ENCODE measurements at places on chromosomes 3 and 15.

GRCh38 chr15:70722266-70723121 lies 40.9 kb downstream of the UACA start:
- DNase-seq: no peak

GRCh38 chr3:148223266-148223665 lies 474.4 kb upstream of the AGTR1 start:
- no peak for DNase-seq

GRCh38 chr3:41519746-41520145 lies 320.4 kb downstream of the CTNNB1 start:
- DNase-seq: no peak

- DNase-seq: no peak
Measured at GRCh38 chr3:185527364-185527763, 25.0 kb downstream of the LIPH start.

- DNase-seq: no peak
Measured at GRCh38 chr3:29285471-29286071, 4.7 kb downstream of the RBMS3 start.

- DNase-seq: no peak
Measured at GRCh38 chr3:184899953-184900595, 88.1 kb downstream of the VPS8 start.

DNA sequence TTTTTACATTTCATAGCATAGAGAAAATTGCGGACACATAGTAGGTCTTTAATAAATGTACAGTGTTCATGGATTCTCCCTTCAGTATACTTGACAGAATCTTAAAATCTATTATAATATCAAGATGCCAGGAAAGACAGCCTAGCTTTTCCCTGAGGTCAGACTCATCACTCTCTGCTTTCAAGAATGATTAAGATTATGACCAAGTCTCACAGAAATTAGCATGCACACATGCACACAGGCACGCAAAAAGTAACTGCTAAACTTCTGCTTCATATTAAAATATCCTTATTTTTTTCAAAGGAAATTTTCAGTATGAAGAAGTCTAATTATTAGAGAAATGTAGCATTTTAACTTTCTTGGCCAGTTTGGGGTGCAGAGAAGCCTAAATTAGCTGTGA lies 493.8 kb upstream of the NECTIN3 start:
- DNase-seq: no peak

GRCh38 chr3:168615493-168616020 lies 519.8 kb upstream of the GOLIM4 start:
- no peak for DNase-seq

DNA sequence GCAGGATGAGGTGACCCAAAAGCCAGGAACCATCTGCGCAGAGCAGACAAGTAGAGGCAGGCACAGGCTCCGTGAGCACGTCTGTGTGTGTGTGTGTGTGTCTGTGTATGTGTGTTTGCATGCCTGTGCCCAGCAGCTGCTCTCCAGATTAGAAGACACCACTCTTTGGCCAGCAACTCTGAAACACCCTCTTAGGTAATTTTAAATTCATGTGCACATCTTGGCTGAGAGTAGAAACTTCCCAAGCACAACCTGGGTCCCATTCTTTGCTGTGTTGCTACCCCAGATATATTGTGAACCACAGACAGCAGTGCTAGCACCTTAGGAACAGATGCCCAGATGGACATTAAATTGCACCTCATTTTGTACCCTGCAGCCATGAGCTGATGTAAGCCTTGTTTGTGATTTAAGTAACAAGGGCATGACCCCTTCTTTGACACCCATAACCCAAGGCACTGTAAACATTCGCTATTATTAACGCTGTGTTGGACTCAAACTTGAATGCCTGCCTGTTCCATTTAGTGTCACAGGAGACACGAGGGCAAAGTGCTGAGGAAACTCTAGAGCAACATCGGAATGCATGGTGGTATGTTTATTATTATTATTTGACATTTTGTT lies at the start of gene FILIP1L:
Gene FILIP1L, minus strand, starts transcription at position 89 of the 618 bp plus-strand sequence.
- DNase-seq: no peak

- no peak for DNase-seq
Measured at GRCh38 chr3:166455744-166456143, 618.5 kb upstream of the BCHE start.

- peak; percentile 60 for DNase-seq
Measured at GRCh38 chr3:183428447-183429211, at the start of gene MCF2L2. TSS of gene MCF2L2 (minus strand) at chr3:183428619. CDS start at chr3:183427977, 642 bp downstream.

DNA sequence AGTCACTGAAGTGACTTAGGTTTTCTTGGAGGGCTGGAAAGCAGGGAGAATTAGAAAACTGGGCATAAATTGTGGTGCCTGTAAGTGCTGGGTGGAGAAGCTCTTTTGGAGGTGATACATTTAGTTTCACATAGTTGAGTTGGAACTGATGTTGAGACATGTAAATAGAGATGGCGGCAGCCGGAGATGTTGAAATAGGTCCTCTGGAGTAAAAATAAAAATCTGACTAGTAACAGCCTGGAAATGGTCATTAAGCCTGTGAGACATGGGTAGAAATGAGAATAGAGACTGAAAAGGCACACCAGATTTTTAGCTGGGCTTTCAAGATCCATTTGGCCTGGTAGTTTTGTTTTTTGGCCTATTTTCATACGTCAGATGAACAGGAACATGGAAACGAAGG lies 2.9 kb upstream of the NIT2 start:
- DNase-seq: no peak

DNA sequence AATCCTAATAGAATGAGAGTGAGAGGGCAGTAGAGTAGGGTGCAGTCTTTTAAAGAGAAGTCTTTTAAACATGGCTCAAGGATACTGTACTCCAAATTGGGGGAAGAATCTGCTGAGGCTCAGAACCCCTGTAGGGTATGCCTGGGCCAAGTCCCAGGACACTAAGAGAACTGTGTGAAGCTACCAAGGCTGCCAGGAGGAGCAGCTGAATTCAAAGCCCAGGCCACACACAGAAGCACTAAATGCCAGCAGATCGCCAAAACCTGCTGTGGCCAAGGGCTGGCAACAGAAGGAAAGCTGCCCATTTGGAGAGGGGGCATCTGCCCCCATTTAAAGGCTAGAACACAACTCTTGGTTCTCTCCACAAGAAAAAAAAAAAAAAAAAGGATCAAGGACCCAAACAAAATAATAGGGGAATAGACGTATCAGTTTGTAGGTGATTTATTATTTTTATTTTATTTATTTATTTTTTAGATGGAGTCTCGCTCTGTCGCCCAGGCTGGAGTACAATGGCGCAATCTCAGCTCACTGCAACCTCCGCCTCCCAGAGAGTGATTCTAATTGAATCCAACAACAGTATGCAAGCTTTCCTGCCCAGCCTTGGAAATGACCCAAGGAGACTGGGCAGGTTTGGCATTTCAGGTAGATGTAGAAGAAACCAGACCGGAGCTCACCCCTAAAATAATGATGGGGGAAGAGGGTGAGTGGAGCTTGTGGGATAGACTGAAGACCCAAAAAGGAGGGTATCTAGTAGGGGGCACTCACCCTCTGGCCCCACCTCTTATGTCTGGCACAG lies 279.0 kb upstream of the WNT5A start:
- DNase-seq: no peak

GRCh38 chr15:57253082-57253481 lies 123.2 kb upstream of the CGNL1 start:
- DNase-seq: no peak

All from stimulated activated CD8-positive, alpha-beta memory T cell treated with anti-CD3 and anti-CD28 coated beads, Interleukin-15, amount 100 ng/mL, for 4 hours (primary cell).